ENCODE measurements at places on chromosomes 13 and 19.

DNA sequence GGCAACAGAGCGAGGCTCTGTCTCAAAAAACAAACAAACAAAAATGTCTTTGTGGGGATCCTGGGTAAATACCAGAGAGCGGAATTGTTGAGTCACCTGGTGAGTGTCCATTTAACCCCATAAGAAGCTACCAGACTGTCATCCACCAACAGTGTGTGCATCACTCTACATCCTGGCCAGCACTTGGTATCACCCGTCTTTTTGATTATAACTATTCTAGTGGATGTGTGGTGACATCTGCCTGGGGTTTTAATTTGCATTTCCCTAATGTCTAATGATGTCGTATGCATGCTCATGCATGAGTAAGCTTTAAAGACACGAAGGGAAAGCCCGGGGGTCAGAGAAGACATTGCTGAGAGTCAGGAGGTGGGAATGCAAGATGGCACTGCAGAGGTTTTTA is 126.7 kb upstream of the MRI1 start:
- DNase-seq = no peak

DNA sequence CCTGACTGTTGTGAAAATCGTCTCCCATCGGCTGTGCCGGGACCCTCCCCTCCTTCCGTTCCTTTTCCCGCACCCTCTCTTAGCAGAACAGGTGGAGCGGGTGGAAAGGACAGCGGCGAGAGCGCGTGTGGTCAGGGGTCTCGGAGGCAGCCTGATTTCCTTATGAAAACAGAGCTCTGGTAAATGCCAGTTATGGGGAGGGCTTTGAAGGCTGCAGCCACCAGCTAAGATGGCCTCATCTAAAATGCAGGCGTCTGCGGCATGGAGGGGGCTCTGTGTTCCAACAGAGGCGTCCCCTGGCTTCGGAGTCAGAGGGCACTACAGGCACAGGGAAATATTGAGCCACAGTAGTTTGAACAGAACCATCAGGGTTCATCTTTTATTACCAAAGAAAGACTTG is 93.8 kb upstream of the SOX1 start:
- no peak for DNase-seq

GRCh38 chr13:67369895-67370660 is 139.9 kb upstream of the PCDH9 start:
- no peak for DNase-seq

GRCh38 chr13:95258619-95259194 is 42.5 kb downstream of the ABCC4 start:
- DNase-seq = no peak

GRCh38 chr13:95507991-95508390 is 44.5 kb upstream of the CLDN10 start:
- no peak for DNase-seq

DNA sequence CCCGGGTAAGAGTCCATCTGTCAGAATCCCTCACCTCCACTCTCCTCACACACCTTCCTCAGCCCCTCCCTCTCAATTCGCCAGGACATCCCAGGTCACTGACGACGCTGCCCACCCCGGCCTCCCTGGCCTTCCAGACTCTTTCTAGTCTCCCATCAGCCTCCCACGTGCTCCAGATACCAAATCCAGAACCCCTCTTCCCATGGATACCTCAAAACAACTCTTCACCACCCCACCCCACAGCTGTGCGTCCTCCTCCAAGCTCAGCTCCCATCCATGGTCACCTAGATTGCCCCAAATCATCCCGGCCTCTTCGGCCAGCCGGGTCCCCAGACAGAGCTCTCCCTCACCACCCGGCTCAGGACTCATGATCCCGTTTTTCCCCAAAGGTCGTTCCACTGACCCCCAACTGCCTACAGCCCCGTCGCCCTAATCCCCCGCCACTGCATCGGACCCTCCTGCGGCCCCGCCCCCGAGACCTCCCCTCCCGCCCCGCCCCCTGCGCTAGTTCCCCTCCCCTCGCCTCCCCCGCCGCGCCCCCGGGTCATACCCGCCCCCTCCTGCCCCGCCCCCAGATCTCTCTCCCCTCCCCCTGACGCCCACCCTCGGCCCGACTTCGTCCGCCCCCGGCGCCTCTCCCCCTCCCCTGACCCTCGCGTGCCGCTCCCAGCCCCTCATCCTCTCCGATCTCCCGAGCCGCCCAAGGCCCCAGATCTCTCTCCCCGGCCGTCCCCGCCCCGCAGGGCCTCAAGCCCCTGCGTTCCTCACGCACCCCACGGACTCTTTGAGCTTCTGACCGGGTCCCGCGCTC is 546 bp downstream of the UBXN6 start:
- no peak for DNase-seq

DNA sequence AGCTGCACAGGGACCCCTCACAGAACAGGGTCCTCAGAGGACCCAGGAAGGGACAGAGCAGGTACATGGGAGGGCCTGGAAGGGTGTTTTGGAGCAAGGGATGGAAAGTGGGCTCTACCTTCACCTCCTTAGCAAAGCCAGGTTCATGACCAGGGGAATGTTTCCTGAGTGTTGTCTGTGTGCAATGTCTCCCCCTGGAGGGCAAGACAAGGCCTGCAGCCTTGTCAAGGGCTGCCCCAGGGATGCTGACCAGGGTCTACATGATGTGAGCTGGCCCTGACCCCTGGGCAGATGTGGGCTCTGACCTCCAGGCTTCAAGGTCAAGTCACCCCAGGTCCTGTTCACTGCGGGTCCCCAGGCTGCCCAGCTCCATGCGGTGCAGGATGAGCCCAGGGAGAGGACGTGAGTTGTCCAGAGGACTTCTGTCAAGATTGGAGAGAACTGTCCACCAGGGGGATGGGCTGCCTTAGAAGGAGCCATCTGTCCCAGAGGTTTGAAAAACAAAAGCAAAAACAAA is 1.0 kb upstream of the CEACAM1 start:
- DNase-seq = peak; percentile 53

Data from activated CD4-positive, alpha-beta T cell treated with anti-CD3 and anti-CD28 coated beads, Interleukin-2, amount 50 U/mL, for 24 hours (primary cell).